HEK293T (cell line): ENCODE measurements at places on chromosomes 4 and X.

GRCh38 chr4:128906581-128906980 lies 97.1 kb downstream of the JADE1 start:
- DNase-seq = no peak

DNA sequence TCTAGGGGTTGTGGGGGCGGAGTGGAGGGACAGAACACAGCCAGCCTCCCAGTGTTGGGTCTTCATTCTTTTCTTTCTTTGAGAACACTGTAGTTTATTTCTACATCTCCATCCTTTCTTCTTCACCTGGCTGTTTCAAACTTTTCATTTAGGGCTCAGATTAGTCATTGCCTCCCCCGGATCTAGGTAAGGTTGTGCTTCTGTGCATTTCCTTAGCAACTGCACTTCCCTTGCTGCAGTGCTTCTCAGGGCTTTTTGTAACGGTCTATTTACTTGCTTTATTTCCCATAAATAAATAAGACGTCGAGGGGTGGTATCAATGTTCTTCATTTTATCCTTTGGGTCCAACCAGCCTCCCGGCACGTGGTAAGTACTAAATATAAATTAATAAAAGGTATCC lies 31.3 kb downstream of the ADGRL3 start:
- no peak for DNase-seq

- no peak for DNase-seq
Measured at GRCh38 chr4:86619656-86620055, 25.5 kb downstream of the PTPN13 start.

- no peak for DNase-seq
Measured at GRCh38 chr4:120844528-120844921, 78.0 kb downstream of the PRDM5 start.

- no peak for DNase-seq
Measured at GRCh38 chr4:24067367-24068193, 177.7 kb upstream of the PPARGC1A start.

GRCh38 chr4:101711590-101712260 lies 78.8 kb upstream of the BANK1 start:
- DNase-seq = no peak

- DNase-seq = no peak
Measured at GRCh38 chr4:123667496-123667895, 270.9 kb downstream of the SPRY1 start.

DNA sequence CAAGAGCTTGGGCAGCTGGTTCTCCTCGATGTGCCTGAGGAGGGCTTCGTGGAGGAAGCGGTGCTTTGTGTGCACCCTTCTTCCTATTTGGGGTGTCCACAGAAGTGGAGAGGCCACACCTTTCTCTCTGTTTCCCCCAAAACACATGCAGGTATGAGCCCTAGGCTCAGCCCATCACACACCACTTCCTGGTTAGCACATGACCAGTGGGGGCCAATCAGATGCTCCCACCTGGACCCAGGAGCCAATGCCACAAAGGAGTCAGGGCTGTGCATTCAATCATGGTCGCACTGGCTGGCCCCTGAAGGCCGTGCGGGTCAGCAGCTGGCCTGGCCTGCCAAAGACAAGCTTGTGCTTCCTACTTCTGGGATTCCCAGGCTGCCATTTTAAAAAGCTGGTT lies 51.4 kb downstream of the PPP2R2C start:
- no peak for DNase-seq

DNA sequence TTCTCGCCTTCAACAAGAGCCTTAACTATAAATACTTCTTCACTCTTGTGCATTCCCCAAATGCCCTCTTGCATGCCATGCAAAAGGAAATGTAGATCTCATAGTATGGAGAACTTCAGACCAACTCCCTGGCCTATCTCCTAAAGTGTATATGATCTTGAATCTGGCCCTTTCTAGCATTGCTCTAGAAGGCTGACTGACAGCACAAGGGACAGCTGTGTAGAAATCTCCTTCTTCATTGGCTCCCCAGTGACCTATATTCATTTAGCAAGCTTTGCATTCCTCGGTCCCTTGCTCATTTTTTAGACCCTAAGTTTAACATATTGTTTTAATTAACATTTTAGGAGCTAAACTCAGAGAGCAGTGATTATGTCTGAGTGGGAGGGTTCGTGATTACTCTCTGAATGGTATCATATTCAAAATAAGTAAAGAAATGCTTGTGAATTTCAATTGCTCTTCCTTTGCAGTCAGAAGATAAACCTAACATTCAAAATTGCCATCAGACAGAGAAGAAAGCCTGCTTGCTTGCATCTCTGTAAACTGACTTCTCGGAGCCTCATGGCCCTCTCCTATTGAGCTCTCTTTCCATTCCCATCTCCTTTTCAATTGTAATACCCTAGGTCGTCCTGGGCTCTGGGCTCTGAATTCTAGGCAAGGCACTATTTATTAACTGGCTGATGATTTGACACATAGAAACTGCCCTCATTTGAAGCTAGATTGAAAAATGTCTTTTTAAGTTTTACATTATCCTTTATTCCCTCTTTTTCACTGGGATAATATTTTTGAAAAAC lies 120.3 kb upstream of the PRKG2 start:
- no peak for DNase-seq

- DNase-seq = peak; percentile 9
Measured at GRCh38 chr4:186105647-186106321, 1.3 kb downstream of the FAM149A start.

DNA sequence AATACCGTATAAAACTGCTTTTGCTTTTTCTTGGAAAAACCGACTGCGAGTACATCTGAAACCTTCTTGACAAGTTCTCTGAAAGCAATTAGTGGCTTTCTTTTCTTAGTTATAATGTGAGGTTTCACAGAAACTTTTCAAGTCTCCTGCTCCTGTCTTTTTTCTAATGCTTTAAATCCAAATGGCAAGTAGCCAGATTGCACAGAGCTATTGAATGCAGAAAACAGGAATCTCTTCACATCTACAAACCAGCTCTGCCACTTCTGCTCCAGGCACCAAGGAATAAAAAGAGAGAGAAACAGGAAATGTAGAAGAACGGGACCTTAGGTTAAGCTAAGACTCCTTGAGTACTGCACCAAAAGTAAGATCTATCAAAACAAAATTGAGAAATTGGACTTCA lies 267.3 kb upstream of the TET2 start:
- no peak for DNase-seq

DNA sequence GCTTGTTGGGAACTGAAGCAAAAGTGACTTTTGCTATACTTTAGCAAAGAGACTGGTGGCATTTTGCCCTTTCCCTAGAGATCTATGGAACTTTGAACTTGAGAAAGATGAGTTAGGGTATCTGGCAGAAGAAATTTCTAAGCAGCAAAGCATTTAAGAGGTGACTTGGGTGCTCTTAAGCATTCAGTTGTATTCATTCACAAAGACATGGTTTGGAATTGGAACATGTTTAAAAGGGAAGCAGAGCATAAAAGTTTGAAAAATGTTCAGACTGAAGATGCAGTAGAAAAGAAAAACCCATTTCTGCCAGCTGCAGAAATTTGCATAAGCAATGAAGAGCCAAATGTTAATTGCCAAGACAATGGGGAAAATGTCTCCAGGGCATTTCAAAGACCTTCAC lies 21.6 kb downstream of the AIMP1 start:
- no peak for DNase-seq

- DNase-seq = no peak
Measured at GRCh38 chr4:186953599-186954260, 230.1 kb upstream of the FAT1 start.

- DNase-seq = no peak
Measured at GRCh38 chrX:136344320-136344719, 43.6 kb downstream of the ADGRG4 start.

GRCh38 chr4:93761286-93761685 lies 67.3 kb upstream of the ATOH1 start:
- no peak for DNase-seq

DNA sequence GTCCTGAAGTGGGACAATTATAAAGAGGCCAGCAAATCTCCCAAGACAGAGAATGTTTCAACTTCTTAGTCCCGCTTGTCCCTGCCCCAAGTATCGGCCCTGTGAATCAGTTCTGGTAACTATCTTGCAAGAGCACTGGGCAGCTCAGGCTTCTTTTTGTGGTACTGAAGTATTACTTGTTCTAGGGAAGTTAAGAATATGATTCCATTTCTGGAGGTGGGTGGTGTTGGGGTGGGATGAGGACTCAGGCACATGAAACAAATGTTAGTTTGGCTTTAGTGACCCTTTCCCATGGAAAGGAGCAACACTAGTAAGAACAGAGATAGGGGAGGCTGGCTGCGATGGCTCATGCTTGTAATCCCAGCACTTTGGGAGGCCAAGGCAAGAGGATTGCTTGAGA lies 28.9 kb downstream of the HOPX start:
- no peak for DNase-seq

- no peak for DNase-seq
Measured at GRCh38 chrX:124300405-124300804, 32.1 kb upstream of the TEX13D start.

DNA sequence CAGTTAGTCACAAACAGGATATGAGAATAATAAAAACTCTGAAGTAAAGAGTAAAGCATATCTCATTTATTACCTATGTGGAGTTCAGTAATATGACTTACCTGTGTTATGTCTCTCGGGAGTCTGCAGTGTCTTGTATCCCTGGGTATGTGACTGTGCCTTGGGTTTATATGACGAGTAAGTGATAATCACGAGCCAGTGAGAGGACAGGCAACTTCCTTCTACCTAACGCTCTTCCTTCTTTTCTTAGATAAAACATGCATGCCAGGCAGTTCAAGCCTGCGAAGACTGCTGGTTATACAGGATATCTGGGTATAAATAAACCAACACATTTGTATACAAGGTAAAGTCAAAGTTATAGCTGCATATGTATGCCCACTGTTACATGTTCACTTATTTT lies at the start of gene HPGDS:
Gene HPGDS (minus strand): TSS at position 143 of the 400 bp plus-strand sequence. CDS start 8,207 bp downstream, outside the sequence.
- DNase-seq = no peak

DNA sequence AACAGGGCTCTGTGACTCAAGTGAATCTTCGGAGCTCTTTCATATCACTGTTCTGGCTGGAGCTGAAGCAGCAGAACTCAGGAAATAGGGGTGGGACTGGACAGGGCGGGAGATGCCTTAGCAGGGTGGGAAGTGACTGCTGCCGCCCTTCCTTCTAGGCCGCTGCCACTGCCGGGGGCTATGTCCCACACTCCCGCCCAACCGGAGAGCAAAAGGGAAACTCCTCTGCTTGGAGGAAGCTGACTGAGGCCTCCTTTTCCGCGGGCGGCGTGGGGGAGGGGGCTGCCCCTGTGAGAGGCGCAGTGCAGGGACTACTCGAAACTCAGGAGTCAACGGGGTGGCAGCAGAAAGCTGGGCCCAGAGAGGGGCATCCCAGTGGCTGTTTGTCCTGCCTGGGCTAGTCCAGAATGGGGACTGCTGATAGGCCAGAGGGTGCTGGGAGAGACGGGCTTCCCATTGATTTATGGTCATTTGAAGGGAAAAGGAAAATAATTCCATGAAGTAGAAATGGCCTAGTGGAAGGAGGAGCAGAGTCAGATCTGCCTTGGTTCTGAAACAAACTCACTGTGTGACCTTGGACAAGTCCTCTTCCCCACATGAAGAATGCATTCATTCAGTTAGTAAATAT lies 36.9 kb downstream of the STARD8 start:
- no peak for DNase-seq

GRCh38 chr4:3330707-3331106 lies 37.9 kb downstream of the RGS12 start:
- DNase-seq = no peak

- DNase-seq = no peak
Measured at GRCh38 chrX:50606300-50606950, 135.8 kb upstream of the DGKK start.

DNA sequence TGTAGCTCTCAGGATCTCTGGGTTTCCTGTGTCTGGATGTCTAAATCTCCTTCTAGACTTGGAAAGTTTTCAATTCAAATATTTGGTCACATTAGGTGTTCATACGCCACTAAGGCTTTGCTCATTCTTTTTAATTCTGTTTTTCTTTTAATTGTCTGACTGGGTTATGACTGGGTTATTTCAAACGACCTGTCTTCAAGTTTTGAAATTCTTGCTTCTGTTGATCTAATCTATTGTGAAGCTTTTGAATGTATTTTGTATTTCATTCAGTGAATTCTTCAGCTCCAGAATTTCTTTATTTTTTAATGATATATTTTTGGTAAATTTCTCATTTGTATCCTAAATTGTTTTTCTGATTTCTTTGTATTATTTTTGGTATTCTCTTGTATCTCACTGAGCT lies 81.0 kb upstream of the PCDH10 start:
- no peak for DNase-seq

DNA sequence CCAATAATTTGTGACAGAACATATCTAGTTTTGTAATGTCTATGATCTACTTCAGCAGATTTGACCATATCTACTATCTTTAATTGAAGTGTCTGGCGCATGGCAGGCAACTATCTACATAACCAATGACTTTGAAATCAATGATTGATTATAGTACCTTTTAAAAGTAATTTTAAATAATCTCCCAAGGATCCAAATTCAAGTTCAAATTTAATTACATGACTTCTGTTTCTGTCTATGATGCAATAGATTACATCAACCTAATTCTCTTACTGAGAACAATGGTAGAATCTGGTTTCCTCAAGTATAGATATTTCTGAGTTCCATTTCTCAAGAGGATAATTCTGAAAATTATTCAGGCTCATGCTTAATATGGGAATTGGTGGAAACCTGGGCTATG lies 177.4 kb upstream of the IL15 start:
- DNase-seq = no peak

- DNase-seq = no peak
Measured at GRCh38 chr4:92099861-92100260, 203.9 kb upstream of the GRID2 start.

DNA sequence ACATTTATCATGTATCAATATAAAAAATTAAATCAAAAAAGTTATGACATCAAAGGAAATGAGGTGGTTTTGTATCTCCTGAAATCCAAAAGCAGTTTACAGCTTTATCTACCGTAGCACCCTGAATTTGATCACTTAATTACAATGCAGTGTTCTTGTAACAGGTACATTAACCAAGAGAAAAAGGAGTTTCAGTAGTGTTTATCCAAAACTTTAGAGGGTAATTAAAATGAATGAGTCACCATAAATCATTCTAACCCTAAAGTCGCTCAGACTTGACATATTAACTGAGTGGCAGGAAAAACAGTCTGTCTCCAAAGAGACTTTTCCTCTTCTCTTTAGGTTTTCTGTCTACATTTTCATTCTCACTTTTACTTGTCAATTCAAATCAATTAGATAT lies 907.6 kb upstream of the EPHA5 start:
- peak; percentile 19 for DNase-seq

- DNase-seq = no peak
Measured at GRCh38 chr4:24607334-24607733, 23.0 kb upstream of the DHX15 start.

- DNase-seq = no peak
Measured at GRCh38 chr4:68445111-68445510, 2.2 kb upstream of the TMPRSS11E start.

DNA sequence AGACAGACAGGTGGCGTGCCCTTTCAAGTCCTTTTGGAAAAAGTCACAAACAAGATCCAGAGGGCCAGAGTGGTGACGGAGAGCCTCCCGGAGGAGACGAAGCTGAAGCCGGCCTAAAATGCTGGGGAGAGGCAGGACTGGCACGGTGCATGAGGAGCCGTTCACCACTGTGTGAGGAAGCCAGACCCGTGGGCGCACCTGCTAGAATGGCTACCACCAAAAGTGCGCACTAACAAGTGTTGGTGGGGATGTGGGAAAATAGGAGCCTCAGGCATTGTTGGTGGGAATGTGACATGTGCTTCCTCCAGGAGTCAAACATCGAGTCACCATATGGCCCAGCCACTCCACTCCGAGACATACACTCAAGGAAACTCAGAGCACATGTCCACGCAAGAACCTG lies 67.4 kb upstream of the HELT start:
- no peak for DNase-seq

GRCh38 chr4:183589461-183590099 lies 69.4 kb downstream of the RWDD4 start:
- DNase-seq = no peak
